Germinal center (tissue), 1 donor: ENCODE measurements at places on chromosomes 6 and 20.

- DNase-seq: no peak
Measured at GRCh38 chr20:63132131-63132714, 83.7 kb downstream of the YTHDF1 start.

DNA sequence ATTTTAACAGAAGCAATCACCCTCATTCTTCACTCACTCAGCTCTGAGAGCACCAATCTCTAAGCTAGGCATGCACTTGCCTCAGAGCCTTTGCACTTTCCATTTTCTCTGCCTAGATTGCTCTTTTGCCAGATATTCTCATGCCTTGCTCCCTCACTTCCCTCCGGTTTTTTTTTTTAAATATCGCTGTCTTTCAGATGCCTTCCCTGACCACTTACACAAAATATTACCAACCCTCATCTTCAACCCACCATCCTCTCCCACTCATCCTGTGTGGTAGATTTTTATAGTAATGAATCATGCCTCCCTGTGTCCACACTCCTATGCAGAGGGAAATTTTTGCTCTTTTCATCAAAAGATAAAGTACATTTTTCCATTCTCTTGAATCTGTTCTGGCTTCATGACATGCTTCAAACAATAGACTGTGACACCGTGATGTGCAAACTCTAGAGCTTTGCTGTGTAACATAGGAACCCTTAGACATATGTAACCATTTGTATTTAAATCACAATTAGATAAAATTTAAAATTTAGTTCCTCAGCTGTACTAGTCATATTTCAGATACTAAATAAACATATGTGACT is 437.1 kb downstream of the UTRN start:
- no peak for DNase-seq

GRCh38 chr20:58228484-58229197 is at the start of gene ANKRD60:
Gene ANKRD60 (minus strand): TSS chr20:58228653. CDS start chr20:58228653, 0 bp downstream.
- DNase-seq: no peak

- peak; percentile 29 for DNase-seq
Measured at GRCh38 chr6:118890997-118891790, 2.8 kb upstream of the ASF1A start.

- DNase-seq: no peak
Measured at GRCh38 chr6:394641-395289, 3.2 kb downstream of the IRF4 start.
